ENCODE measurements at places on chromosomes 4 and X.

GRCh38 chr4:56874923-56875322 lies 32.8 kb upstream of the REST start:
- DNase-seq = no peak

DNA sequence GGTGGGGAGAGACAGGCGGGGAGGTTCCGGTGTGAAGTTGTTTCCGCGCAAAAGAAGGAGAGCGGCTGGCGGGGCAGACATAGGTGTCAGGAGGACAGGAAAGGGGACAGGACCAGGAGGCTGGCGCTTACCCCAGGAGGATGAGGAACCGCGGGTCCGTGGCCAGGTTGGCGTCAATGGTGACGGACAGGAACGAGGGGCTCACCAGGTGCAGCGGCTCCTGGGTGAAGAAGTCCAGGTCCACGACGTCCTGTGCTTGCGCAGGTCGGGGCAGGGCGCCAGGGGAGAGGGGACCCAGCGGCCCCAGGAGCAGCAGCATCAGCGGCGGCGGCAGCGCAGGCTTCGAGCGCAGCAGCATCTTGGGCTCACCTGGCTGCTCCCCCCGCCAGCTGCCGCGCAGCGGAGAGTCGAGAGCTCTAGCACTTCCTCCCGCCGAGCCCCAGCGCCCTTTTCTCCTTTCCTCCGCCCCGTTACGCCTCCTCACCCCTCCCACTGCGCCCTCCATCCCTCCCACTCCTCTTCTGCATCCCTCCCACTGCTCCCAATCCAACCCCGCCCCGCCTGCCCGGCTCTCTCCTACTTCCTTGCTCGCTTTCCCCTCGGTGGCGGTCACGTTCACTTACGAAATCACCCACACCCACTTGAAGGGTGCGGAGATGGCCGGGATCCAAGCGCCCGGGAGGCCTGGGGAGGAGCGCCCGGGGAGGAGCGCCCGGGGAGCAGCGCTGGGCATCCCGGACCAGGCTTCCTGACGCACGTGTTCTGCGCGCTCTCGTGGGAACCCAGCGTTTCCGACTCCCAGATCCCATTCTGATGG lies at the start of gene HPSE:
HPSE (minus strand) TSS at position 424 of the 817 bp plus-strand sequence; CDS start at position 358, 66 bp downstream.
- DNase-seq = no peak

GRCh38 chr4:60805500-60806313 lies 394.4 kb upstream of the ADGRL3 start:
- DNase-seq = peak; percentile 12

- no peak for DNase-seq
Observed at GRCh38 chr4:23773884-23774636, 115.8 kb downstream of the PPARGC1A start.

GRCh38 chr4:15913631-15913970 lies 24.9 kb downstream of the FGFBP1 start:
- no peak for DNase-seq

- no peak for DNase-seq
Observed at GRCh38 chr4:8841678-8842268, 29.9 kb downstream of the HMX1 start.

DNA sequence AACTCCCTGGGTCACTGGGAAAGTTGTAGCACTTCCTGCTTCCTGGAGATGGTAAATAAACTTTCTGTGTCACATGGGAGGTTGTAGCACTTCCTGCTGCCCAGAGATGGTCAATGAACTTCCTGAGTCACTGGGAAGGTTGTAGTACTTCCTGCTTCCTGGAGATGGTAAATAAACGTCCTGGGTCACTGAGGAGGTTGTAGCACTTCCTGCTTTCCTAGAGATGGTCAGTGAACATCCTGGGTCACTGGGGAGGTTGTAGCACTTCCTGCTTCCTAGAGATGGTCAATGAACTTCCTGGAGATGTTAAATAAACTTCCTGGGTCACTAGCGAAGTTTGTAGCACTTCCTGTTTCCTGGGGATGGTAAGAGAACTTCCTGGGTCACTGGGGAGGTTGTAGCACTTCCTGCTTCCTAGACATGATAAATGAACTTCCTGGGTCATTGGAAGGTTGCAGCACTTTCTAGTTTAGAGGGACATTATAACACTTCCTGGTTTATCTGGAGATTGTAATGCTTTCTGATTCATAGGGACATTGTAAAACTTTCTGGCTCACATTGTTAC lies 62.3 kb upstream of the CD99 start:
- no peak for DNase-seq

GRCh38 chr4:169385376-169385775 lies 114.6 kb upstream of the SH3RF1 start:
- no peak for DNase-seq

DNA sequence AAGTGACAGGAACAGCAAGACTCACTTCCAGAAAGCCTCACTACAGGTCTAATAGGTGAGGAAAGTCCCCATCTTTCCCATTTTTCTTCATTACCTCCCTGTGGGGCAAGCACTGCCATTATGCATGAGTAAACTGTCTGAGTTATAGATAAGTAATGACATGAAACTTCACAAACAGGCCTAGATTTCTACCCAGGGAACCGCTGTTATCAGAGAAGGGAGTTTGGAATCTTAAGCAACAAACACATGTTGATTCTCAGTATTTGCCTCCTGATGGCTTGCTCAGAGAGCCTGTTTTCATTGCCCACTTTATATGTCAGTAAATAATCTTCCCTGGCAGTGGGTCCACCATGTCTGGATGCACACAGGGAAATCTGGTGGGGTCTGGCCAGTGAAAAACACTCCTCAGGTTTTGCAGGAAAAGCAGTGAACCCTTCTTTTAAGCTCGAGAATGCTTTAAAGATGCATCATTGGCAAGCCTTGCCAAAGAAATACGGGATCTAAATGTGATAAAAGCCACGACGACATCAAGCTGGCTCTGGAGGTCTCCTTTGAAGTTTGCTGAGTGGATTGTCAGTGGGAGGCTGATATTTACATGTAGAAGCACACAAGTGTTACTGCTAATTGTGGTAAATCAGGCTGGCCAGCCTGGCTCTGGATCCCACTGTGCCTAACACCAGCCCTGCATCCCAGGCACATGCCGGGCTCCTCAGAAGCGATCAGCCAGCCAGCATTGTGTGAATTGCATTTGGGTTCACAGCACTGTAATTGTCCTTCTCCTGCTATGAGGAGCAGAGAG lies 25.2 kb downstream of the PDGFRA start:
- DNase-seq = no peak

- DNase-seq = no peak
Observed at GRCh38 chr4:152032722-152033131, 271.9 kb upstream of the GATB start.

GRCh38 chr4:17170131-17170530 lies 271.7 kb upstream of the LDB2 start:
- no peak for DNase-seq

DNA sequence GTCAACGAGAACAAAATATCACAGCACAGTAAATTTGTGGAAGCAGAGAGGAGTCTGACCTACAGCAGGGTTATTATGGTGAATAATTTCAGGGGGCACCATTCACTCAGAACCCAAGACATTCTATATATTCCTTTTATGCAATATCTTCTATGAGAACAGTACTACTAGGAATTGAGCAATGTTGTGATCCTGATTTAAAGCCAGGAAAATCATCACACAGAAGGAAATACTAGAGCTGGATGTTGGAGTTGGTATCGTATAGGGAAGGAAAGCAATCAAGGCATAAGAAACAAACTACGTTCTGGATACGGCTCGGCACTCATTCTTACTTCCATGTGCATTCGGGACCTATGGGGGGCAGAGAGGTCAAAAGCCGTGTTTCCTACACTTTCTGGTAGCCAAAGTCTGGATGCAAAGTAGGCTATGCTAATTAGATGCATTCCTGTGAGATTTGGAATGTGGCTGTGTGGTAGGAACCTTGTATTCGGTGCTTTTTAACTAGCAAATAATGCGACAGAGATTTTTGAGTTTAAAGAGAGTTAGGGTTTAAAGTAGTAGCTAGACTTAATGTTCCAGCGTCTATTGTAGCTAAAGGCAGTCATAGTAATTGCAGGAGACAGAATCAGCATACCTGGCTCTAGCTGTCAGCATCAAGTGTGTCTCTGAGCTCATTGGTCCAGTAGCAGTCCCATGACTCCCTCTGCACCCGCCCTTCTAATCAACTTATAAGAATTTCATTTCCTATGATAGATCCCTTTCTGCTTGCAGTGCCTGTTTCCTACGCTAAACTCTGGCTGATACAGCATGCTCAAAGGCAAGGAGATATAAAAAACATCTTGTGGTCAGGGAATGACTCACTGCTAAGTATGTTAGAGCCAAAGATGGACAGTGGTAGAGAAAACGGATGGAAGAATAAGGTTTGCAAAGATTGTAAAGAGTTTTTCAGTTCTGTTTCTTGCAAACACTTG lies 43.3 kb upstream of the PDGFC start:
- no peak for DNase-seq

- DNase-seq = no peak
Observed at GRCh38 chr4:47374477-47374876, 89.0 kb downstream of the COMMD8 start.

DNA sequence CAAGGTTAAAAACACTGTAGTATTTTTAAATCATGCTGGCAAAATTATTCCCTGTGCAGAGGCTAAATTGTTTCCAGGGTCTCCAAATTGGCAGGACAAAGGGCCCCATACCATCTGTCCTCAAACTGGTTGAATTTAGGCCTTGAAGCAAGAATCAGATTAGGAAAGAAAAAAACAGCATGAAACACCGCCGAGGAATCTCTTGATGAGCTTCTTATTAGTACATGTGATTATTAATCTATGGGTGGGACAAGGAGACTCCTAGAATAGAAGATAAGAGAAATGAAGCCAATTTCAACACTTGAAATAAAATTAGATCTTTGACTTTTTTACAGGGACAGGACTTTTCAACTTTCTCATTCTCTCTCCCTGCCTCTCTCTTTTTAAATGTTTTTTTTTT lies 7.1 kb upstream of the CLNK start:
- DNase-seq = no peak

DNA sequence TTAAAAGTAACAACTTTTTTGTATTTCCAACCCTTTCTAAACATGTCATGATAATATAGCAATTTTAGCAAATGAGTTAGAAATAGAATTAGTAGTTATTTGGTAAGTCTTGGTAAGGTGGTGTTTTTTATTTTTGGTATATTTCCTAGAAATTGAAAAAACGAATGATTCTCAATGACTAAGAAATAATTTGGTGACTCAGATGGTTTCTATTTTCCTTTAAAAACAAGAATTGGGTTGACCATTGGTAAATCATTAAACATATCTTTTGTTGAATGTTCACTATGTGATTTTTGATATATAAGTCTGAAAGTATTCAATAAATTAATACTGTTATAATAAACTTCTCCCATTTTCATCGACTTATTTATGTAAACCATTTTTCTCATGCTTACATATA lies 206.2 kb upstream of the BANK1 start:
- DNase-seq = no peak

DNA sequence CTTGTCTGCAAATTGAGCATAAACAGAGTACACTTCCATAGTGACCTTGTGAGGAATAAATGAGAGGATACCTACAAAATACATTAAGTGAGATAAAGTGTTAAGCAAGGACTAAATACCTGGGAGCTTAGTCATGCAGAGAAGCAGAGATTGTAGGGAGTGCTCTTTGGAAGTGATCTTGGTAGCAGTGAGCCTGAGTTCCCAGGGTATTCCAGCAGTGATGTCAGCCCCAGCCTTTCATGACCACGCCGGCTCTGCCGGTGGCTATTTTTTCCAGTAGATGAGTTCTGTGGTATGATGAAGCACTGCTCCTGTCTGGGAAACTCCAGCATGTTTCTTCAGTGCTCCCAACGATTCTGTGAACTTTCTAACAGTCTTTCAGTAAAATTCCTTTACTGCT lies 391.5 kb upstream of the IGFBP7 start:
- no peak for DNase-seq

GRCh38 chrX:43971966-43972961 lies 926 bp downstream of the NDP start:
- DNase-seq = peak; percentile 57

GRCh38 chr4:16705341-16705740 lies 193.1 kb downstream of the LDB2 start:
- DNase-seq = no peak

GRCh38 chr4:107718351-107718965 lies 1.6 kb downstream of the PAPSS1 start:
- DNase-seq = no peak

DNA sequence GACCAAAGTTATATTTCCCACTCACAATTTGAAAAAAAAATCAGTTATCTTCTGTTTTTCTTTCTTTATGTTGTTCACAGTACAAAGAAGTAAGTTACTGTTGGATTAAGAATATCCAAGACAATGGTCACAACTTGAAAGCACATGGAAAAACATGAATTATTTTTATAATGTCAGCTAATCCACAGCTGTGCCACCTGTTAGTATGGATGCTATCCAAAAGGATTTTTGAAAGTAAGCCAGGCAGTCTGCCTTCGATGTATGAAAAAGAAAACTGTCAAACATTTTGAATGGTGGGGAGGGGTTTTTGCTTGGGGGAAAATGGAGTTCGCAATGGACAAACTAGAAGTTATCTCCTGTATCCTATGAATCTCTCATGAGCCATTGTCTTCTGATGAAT lies 6.2 kb downstream of the GPM6A start:
- no peak for DNase-seq

DNA sequence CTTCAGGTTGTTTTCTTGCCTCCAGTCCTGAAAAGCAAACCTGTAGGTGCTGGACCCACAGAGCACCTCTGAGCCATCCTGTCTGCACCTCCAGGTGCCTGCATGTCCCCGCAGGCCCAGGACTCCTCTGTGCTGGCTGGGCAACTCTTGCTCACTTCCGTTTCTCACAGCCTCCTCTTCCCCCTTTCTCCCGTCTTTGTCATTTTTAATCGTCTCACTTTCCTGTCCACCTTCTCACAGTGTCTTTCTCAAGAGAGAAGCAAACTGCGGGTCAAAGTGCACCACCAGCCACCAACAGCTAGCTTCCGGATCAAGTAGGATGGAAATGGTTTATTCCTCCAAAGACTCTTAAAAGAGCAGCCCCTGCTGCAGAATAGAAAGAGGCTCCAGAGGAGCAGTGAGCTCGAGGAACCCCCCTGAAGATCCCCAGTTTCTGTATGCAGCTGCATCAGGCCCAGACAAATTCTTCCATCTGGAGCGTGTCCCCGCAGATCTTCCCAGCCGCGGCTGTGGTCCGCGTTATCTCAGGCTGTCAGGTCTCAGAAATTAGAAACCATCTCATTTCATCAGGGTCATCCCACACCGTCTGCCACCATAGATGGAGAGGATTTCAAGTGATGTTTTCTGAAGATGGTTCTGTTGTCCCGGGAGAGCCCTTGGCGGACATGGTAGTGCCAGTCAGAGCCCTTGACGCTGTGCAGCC lies 87.7 kb downstream of the FHDC1 start:
- no peak for DNase-seq

DNA sequence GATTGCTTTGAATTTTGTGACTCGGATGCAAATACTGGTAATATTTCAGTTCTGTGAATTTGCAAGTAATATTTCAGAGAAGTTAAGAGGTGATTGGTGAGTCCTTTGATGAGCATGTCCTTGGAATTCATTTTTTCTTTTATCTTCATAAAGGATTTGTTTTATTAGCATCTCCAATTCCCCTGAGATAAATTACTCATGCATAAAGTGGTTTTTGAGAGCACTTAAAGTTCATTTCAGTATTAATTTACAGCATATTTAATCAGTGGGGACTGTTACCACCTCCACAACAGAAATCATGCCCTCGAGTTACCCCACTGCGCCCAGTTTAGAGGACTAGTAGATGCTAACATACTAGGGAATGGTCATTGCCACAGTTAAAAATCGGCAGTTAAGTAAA lies 65.0 kb downstream of the ZFX start:
- no peak for DNase-seq

- DNase-seq = no peak
Observed at GRCh38 chr4:76962406-76963130, 13.0 kb downstream of the SEPTIN11 start.
